ENCODE measurements at places on chromosomes 1 and 21. TPM values are rescaled to one million over a fixed set of nuclear protein-coding genes. Genes with fewer than 3 reads are reported as not detected.

C21orf58 gene
- polyA plus RNA-seq = 22.4 TPM

WDTC1 gene
- 3.8 TPM for polyA plus RNA-seq

MORC3 gene
- 9.1 TPM for polyA plus RNA-seq

IFI44 gene
- polyA plus RNA-seq = not detected

CELA3A gene
- polyA plus RNA-seq = not detected

HES2 gene
- polyA plus RNA-seq = 2.1 TPM

LRRIQ3 gene
- 1.0 TPM for polyA plus RNA-seq

NR1I3 gene
- 0.50 TPM for polyA plus RNA-seq

UTS2 gene
- polyA plus RNA-seq = not detected

ATP1A4 gene
- polyA plus RNA-seq = 0.27 TPM

CDCA8 gene
- 37.9 TPM for polyA plus RNA-seq

THEM5 gene
- polyA plus RNA-seq = 0.38 TPM

RHBG gene
- polyA plus RNA-seq = 2.1 TPM

NKAIN1 gene
- polyA plus RNA-seq = 14.7 TPM

MASP2 gene
- polyA plus RNA-seq = 0.71 TPM

RAB7B gene
- not detected for polyA plus RNA-seq

SEC16B gene
- 0.29 TPM for polyA plus RNA-seq

CNST gene
- polyA plus RNA-seq = 8.1 TPM

CCDC24 gene
- polyA plus RNA-seq = 13.4 TPM

GPR25 gene
- polyA plus RNA-seq = not detected

TMEM200B gene
- 4.9 TPM for polyA plus RNA-seq

CD2 gene
- polyA plus RNA-seq = not detected

SGIP1 gene
- polyA plus RNA-seq = 6.1 TPM

MYBPH gene
- not detected for polyA plus RNA-seq

DSCAM gene
- polyA plus RNA-seq = not detected

AMIGO1 gene
- 0.61 TPM for polyA plus RNA-seq

RABIF gene
- polyA plus RNA-seq = 7.6 TPM

RGS13 gene
- polyA plus RNA-seq = not detected

CHIA gene
- not detected for polyA plus RNA-seq

OR2T29 gene
- not detected for polyA plus RNA-seq

FCER1A gene
- not detected for polyA plus RNA-seq

PLA2G4A gene
- polyA plus RNA-seq = 1.1 TPM

LAMB3 gene
- 0.05 TPM for polyA plus RNA-seq

LCK gene
- 37.5 TPM for polyA plus RNA-seq

RNASEL gene
- 0.37 TPM for polyA plus RNA-seq

CACNA1E gene
- polyA plus RNA-seq = 0.12 TPM

RGS8 gene
- polyA plus RNA-seq = 0.06 TPM

ETV3 gene
- polyA plus RNA-seq = 8.1 TPM

MLLT11 gene
- polyA plus RNA-seq = 22.6 TPM

RIMKLA gene
- 2.4 TPM for polyA plus RNA-seq

SH3BGR gene
- polyA plus RNA-seq = 16.6 TPM

RFX5 gene
- 13.0 TPM for polyA plus RNA-seq

OR2L2 gene
- polyA plus RNA-seq = 0.06 TPM

KRTAP19-5 gene
- polyA plus RNA-seq = not detected

ZYG11B gene
- polyA plus RNA-seq = 7.8 TPM

PADI2 gene
- polyA plus RNA-seq = 1.7 TPM

EFNA1 gene
- polyA plus RNA-seq = 5.1 TPM

GNG5 gene
- polyA plus RNA-seq = 674 TPM

LAPTM5 gene
- polyA plus RNA-seq = 1.0 TPM

RASSF5 gene
- polyA plus RNA-seq = 0.48 TPM

E2F2 gene
- 0.78 TPM for polyA plus RNA-seq

COX20 gene
- 187 TPM for polyA plus RNA-seq

ITLN1 gene
- polyA plus RNA-seq = not detected

GLMN gene
- 49.9 TPM for polyA plus RNA-seq

DTL gene
- polyA plus RNA-seq = 26.5 TPM

UQCRHL gene
- polyA plus RNA-seq = 3.6 TPM

NAXE gene
- 83.1 TPM for polyA plus RNA-seq

NDUFS5 gene
- polyA plus RNA-seq = 2,723 TPM

SLAMF8 gene
- not detected for polyA plus RNA-seq
